Inflammatory macrophage treated with lipopolysaccharide for 4 hours (primary cell): ENCODE measurements at places on chromosomes 5 and 9.
A peak's percentile ranks its signal among the peaks of the same experiment; 100 is the strongest.

DNA sequence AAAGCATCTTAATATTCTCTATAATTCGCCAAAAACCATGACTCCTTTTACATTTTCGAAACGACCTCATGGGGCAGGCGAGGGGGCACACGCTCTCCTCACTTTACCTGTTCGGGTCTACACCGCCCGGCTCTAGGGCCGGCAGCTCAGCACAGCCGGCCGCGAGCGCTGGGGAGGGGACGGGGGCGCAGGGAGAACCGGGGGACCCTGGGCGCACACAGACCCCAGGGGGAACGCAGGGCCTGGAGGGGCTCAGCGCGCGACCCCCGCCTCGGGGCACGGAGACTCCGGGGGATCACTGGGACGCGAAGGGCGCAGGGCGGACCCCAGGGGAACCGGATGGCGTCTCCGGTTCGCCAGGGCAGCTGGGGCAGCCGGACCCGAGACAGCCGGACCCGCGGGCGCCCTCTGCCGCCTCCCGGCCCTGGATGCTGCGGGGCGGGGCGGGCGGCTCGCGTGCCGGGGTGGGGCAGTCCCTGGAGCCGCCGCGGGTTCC lies at the start of gene AHRR:
AHRR (plus strand) TSS at position 485 of the 496 bp plus-strand sequence. CDS start 22,189 bp downstream, outside the sequence.
- peak; percentile 68 for DNase-seq

DNA sequence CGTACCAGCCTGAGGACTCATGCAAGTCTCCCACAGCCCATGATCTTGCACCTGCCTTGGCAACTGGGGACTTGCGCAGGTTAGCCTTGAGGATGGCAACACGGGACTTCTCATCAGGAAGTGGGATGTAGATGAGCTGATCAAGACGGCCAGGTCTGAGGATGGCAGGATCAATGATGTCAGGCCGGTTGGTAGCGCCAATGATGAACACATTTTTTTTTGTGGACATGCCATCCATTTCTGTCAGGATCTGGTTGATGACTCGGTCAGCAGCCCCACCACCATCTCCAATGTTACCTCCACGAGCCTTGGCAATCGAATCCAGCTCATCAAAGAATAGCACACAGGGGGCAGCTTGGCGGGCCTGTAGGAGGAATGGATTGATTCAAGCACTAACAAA lies 13.0 kb downstream of the VCP start:
- DNase-seq: no peak

- DNase-seq: no peak
Observed at GRCh38 chr5:133253070-133253469, 201.3 kb downstream of the HSPA4 start.

- peak; percentile 45 for DNase-seq
Observed at GRCh38 chr5:164356790-164357189, 851.4 kb downstream of the MAT2B start.

DNA sequence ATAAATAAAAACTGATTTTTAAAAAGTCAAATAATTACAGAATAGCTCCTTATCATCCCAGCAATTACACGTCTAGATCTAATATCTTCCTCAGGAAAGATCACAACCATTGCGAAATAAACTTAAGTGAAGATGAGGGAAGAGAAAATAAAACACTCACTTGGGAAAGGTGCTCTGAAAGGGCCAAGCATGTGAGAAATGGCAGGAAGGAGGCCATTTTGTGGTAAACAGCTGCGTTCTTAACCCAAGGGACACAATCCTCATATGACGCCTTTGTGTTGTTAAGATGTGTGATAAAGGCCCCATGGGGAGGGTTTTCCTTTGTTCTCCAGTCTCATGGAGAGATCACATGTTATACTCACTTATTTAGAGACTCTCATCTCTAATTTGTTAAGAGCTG lies 32.5 kb downstream of the JAKMIP2 start:
- peak; percentile 1 for DNase-seq

DNA sequence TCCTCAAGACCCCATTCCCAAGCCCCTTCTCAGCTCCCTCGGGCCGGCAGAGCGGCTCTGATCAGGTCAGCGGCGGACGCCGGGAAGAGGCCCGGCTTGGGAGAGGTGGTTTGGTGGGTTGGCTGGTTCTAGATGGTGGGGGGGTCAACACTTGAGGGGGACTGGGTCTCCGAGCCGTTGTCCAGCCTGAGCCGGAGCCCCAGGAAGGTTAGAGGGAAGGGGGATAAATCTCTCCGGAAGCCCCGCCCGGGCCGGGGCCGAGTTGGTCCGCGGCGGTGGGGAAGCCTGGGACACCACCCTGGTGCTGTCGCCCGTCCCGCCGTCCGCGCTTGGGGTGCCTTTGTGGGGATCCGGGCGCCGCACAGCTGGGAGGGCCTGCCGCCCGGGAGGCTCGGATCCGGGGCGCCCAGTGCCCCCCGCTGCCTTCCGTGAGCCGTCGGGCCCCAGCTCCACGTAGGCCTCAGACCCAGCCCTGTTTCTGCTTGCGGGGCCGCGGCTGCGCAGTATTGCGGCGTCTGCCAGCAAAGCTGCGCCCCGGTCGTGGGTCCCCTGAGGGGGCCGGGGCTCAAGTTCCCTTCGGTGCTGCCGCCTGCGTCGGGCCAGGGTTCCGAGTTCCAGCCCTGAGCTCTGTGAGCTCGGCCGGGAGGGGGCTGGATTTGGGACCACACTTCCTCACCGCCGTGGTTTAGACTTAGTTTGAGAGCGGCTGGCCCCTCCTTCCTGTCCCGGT lies 542 bp upstream of the TRIM52 start:
- DNase-seq: peak; percentile 69
